NCI-H1694 (cell line): ENCODE measurements at places on chromosomes 16 and 17.

DNA sequence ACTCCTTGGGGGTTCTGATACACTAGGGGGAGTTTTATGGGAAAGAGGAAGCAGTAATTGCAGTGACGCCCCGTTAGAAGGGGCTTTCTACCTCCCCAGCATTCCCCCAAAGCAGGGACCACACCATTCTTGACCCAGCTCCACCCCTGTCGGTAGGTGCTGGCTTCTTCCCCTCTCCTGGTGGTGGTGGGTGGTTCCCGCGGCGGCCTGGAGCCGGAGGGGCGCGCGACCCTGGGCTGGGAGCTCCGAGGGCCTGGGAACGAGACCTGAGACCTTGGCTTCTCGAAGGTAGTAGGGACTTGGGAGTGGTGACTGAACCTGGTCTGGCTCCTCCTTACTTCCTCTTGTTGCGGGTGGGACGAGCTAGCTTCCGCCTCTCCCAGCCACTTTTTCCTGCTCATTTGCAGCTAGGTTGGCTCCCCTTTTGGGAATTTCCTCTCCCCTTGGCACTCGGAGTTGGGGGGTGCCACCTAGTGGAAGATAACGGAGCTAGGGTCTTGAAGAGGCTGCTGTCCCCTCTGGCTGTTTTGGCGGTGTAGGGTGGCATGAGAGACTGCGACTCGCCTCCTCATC is 438 bp downstream of the GRN start:
- DNase-seq, result peak; percentile 68

GRCh38 chr17:21166595-21167210 is 39.9 kb downstream of the DHRS7B start:
- no peak for DNase-seq

- no peak for DNase-seq
These were observed 52.4 kb downstream of the AXIN2 start for GRCh38 chr17:65509032-65509431.

DNA sequence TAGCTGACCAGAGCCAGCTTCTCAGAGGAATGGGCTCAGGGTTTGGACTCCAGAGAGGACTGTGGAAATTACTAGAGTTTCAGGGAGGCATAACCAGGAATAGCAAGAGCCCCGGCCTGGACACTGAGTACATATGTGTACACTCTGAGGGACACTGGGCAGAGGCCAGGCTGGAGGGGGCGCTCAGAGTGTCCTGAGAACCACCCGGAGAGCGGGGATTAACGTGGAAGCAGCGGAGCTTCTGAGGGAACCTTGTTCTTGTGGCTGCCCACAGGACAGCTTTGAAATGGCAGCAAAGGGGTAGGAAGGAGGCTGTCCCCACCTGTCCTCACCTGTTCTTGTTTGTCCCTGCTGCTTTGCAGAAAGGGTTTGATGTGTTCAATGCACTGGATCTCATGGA is 27.8 kb downstream of the PLCD3 start:
- no peak for DNase-seq

DNA sequence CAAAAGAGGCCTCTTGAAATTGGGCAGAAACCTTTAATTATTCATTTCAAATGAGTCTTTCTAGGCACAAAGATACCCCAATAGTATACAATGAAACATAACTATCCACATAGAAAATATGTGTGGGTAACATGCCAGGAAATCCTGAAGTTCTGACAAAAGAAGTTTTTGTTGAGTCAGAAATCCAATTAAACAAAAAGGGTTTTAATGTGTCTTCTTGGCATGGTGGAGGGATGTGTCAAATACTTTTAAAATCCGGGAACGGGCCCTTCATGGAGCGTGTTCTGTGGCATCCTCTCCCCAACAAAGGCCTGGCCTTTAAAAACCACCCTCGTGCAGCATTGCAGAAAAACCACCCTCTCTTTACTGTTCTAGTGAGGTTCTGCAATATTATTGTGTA is 14.2 kb downstream of the CDRT4 start:
- no peak for DNase-seq

GRCh38 chr17:69672924-69673323 is 258.4 kb downstream of the MAP2K6 start:
- no peak for DNase-seq

GRCh38 chr17:48427598-48427997 is 2.4 kb downstream of the SKAP1 start:
- no peak for DNase-seq

GRCh38 chr16:89412811-89413210 is 77.5 kb downstream of the ANKRD11 start:
- DNase-seq, result no peak

DNA sequence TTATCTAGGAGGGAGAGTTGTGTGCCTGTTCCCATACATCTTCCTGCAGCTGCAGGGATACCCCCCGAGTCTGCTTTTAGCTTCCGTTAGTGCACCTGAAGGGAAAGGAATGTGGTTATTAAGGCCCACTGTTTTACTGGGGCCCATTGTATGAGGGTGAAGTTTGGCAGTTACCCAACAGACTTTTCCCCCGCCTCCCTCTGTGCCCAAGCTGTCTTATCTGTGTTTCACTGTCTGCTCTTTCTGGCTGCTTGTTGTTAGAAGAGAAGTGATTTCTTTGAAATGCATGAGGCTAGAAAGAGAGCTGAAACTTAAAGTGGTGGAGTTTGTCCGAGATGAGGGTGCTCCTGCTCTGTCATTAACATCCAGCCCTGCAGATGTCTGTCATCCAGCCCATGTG is 7.4 kb upstream of the OR1A2 start:
- no peak for DNase-seq

GRCh38 chr17:57966246-57966645 is 11.0 kb upstream of the CUEDC1 start:
- DNase-seq, result no peak

DNA sequence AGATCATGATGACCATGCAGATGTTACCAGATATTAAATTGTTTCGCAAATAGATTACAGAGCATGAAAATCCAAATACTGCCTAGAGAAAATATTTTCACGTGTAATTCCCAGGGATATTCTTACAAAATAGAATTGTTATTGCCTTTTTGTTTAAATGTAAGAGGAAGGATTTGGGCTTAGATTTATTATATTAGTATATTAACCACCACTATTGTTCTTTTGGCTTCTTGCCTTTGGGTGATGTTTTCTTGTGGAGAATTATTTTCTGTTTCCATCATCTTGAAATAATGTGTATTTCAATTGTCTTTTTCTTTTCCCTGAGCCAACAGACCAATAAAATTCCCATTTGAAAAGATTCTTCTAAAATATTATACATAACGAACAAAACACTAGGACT is 109.7 kb upstream of the NUDT7 start:
- DNase-seq, result no peak

DNA sequence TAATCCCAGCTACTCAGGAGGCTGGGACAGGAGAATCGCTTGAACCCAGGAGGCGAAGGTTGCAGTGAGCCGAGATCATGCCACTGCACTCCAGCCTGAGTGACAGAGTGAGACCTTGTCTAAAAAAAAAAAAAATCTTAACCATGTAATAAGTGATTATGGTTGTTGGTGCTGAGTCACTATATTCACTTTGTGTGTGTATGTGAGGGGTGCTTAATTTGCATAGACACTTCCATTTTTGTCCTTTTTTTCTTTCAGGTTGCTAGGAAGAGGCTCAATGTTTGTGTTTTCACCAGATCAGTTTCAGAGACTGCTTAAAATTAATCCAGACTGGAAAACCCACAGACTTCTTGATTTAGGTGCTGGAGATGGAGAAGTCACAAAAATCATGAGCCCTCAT is 18.2 kb downstream of the METTL9 start:
- no peak for DNase-seq

DNA sequence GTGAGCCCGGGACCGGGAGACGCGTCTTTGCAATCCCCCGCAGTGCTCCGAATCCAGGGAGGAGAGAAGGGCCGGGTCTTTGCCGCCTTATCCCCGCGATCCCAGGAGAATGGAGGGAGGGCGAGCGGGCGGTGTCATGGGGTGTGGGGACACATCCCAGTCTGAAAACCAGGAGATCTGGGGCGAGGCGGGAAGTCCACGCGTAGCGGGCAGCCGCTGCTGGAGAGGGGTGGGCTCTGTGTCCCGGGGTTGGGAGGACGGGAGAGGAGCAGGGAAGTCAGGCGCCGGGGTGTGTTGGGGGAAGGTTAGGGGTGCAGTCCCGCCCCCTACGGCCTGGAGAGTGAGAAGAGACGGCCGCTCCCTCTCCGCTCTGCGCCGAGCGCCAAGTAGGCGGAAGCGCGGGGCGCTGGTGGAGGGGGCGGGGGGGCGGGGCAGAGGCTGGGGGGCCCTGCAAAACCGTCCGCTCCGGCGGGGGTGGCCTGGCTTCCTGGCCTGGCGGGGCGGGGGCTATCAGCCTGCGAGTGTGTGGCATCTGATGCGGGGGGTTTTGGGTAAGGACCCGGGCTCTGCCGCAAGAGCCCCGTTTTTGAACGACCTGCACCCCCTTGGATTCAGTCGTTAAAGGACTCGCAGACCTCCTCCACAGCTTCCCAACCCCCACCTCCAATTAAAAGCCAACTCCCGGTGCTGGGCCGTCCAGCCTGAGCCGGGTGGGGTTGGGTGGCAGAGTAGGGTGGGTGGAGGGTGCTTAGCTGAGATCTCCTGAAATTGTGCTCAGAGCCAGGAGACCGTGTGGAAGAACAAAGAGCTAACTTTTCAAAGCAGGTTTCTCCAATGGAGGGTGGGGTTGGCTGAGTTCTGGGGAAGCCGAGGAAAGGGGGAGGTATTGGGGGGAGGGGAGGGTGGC is 654 bp downstream of the LASP1 start:
- no peak for DNase-seq

GRCh38 chr16:69918241-69918640 is 32.9 kb upstream of the CLEC18A start:
- no peak for DNase-seq

- no peak for DNase-seq
These were observed 4.8 kb upstream of the ADAT1 start for GRCh38 chr16:75627851-75628250.

- DNase-seq, result no peak
These were observed 2.9 kb downstream of the XPO6 start for GRCh38 chr16:28208824-28209223.

DNA sequence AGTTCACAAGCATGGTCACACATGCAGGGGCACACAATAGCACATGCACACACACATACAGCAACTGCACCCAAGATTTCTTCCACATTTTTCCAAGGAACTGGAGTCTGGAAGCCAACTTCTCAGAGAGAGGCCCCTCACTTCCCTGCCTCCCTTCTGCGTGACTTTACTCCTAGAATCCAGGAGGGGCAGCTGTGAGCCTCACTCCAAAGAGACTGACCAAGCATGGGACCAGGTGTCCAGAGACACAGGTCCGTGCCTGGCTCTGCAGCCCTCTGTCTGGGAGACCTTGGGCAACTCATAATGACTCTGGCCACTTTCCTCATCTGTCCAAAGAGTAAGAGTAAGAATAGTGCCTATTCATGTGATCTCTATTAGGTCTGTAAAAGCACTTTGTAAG is 104.7 kb upstream of the TMEM132E start:
- DNase-seq, result no peak

GRCh38 chr17:82490512-82491195 is 28.9 kb upstream of the FOXK2 start:
- DNase-seq, result no peak

GRCh38 chr16:70359552-70359951 is 12.8 kb downstream of the DDX19A start:
- no peak for DNase-seq

DNA sequence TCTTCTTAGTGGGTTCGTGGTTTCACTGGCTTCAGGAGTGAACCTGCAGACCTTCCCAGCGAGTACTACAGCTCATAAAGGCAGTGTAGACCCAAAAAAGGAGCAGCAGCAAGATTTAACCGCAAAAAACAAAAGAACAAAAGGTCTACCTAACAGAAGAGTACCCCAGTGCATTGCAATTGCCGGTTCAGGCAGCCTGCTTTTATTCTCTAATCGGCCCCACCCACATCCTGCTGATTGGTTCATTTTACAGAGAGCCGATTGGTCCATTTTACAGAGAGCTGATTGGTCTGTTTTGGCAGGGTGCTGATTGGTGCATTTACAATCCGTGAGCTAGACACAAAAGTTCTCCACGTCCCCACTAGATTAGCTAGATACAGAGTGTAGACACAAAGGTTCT is 2.0 kb upstream of the ARRB2 start:
- peak; percentile 12 for DNase-seq

DNA sequence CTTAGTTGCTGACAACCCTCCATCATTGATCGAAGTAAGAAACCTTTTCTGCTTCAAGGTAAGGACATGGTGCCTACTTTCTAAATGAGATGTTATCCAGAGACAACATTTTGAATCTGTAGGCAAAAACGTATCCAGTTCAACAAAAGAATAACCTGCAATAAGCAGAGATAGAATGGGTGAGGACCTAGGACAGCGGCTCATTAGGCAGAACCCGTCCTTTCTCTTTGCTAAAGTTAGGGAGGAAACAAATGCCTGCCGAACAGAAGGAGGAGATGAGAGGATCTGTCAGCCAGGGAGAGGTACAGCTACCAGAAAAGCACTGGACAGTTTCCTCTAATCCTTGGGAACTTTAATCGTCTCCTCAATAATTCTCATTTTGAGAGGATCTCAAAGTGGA is 183.3 kb downstream of the CDH13 start:
- DNase-seq, result no peak

GRCh38 chr17:29038085-29038795 is 4.7 kb upstream of the PIPOX start:
- no peak for DNase-seq

DNA sequence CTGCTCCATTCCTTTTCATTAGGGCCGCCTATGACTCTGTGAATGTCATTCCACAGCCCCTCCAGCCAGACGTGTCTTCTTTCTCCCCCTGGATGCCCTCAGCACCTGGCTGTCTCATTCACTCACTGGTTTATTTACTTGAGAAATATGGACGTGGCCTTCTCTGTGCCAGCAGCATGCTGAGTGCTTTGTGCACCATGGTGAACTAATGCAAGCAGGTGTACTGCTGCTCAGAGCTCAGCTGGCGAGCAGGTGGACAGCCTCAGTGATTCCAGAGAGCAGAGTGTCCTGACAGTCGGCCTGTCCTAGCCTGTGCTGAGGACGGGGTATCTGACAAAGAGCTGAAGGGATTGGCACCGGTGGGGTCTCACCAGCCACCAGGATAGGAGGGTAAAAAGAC is 96.7 kb downstream of the GNAO1 start:
- no peak for DNase-seq

- DNase-seq, result no peak
These were observed 12.9 kb downstream of the BANP start for GRCh38 chr16:87964049-87964659.

DNA sequence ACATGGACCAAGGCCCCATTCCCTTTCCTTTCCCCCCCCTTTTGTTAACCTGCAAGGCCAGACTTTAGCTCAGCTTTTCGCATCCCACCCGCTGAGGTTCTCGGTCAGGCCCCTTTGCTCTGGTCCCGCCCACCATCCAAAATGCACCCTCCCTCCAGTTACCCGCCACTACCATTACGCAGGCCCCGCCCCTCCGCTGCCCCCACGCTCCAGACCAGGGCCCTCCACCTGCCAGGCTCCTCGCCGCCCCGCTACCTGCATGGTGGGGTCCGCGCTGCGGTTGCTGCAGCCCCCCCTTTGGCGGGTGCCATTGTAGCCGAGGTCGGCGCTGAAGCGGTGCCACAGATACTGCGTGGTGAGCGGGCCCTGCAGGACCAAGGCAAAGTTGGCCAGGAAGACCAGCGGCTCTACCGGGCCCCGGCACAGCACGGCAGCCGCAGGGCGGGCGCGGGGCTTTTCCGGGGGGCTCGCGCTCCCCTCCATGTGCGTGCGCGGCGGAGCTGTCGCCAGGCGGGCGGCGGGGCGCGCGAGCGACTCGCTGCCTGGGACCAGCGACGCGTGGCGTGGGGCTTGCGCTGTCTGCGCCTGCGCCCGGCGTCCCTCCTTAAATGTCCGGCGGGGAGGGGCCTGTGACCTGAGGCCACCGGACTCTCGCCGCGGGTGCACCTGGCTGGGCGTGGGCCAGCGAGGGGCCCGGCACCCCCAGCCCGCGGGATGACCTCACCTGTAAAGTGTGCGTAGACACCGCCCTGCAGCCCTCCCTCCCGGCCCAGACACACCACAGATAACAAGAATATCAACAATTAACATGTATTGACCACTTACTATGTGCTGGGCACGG is at the start of gene SLC46A1:
SLC46A1 (minus strand) TSS at position 581 of the 841 bp plus-strand sequence; CDS start at position 483, 98 bp downstream.
- DNase-seq, result peak; percentile 33
